ENCODE measurements at places on chromosomes 13 and 19. TPM values are rescaled to one million over a fixed set of nuclear protein-coding genes. Genes with fewer than 3 reads are reported as not detected.

DNA sequence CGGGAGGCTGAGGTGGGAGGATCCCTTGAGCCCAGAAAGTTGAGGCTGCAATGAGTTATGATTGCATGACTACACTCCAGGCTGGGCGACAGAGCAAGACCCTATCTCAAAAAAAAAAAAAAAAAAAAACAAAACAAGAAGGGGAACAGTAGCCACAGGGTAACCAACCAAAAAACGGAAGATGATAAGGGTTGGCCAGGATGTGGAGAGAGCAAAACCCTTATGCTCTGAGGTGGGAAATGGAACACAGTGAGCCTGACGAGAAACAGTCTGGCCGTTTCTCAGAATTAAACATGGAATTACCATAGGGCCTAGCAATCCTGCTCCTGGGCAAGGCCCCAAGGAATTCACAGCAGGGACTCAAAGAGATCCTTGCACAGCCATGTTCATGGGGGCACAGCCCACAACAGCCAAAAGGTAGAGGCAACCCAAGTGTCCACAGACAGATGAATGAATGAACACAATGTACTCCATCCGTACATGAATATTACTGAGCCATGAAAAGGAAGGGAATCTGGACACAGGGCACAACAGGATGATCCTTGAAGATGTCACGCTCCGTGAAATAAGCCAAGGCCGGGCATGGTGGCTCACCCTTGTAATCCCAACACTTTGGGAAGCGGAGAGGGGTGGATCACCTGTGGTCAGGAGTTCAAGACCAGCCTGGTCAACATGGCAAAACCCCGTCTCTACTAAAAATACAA is 11.3 kb downstream of the NMRK2 start:
- no peak for DNase-seq

- no peak for DNase-seq
Observed at GRCh38 chr13:91704398-91704797, 306.0 kb downstream of the GPC5 start.

DNA sequence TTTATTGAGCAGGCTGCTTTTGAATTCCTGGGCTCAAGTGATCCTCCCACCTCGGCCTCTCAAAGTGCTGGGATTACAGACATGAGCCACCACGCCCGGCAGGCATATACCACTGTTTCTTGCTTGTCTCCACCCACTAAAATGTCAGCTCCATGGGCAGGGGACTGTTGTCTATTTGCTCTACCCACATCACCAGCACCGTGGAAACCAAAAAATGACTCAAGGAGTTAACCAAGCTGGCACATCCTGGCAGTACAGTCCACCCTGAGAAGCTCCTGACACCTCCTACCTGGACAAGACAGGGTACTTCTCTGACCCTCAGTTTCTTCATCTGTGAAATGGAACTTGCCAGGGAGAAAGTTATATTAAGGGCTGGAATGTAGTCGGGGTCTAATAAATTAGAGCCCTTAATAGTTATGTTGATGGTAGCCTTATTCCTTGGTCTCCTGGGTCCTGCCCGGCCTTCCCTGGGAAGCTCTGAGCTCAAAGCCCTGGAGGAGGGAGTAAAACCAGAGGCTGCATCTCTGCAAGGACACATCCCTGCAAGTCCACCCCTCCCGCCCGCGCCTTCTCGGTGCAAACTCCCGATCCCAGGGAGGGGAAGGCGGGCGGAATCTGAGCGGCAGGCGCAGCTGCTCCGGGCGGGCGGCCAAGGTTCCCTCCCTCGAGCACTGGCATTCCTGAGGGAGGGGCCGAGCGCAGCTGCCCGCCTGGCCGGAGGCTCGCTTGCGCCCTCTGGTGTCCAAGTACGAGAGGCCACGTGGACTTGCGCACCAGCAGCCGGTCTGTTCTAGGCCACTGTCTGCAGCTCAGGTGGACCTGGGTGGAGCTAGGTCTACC is 14.1 kb downstream of the RDH8 start:
- DNase-seq: peak; percentile 95

DNA sequence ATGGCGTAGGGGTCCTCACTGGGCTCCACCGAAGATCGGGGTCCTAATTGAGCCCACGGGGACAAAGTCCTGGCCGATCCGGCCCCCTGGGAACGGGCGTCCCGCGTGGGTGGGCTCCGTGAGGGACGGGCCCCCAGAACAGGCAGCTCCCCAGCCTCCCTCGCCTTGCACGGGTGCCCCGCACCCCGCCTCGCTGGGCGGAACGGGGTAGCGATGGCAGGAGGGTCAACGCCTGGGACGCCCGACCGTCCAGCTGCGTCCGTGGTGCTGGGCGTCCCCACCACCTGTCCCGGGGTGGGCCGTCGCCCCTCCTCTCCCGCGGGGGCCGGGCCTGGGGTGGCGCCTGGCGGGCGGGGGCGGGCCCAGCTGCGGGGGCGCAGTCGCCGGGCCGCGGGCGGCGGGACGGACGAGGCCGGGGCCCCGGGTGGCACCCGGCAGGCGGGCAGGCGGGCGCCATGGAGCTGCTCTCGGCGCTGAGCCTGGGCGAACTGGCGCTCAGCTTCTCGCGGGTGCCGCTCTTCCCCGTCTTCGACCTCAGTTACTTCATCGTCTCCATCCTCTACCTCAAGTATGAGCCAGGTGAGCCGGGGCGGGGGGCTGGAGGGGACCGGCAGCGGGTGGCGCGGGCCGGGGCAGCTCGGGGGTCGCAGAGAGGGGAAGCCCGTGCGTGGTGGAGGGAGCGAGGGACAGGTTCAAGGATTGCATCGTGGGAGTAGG is at the start of gene TMEM38A:
TMEM38A (plus strand) TSS at position 377 of the 717 bp plus-strand sequence; CDS start at position 456, 79 bp downstream.
- peak; percentile 86 for DNase-seq

DNA sequence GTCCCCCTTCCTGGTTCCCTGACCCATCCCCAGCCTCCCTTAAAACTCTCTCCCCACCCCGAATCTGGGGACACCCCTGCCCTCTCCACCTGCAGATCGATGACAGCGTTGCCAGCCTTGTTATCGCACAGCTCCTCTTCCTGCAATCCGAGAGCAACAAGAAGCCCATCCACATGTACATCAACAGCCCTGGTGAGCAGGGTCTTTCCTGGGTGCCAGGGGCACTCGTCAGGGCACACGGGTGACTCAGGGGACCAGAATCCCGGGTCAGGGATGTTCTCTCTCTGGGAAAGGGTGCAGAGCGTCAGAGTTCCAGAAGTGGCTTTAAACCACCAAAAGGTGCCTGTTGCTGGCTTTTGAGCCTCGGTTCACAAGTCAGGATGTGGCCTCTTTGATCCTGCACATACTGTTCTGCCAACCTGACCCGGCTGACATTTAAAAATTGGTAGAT is 1.0 kb downstream of the CLPP start:
- DNase-seq: no peak

KRTDAP gene
- not detected for total RNA-seq

PEX11G gene
- total RNA-seq: 5.0 TPM

DNA sequence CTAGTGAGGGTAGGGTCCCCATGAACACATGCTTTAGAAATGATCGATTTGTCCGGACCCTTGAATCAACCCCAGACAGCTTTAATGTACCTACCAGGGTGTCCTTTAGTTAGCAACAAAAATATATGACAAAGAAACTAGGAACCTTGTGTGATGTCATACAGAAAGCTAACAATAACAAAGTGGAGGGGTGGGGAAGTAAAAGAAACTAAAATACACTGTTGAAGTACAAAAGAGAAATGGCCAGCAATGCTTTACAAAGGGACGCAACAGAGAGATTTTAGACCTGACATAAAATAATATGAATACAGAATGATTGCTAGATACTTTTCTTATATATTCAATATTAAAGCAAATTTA is 40.0 kb downstream of the DZIP1 start:
- no peak for DNase-seq

- no peak for DNase-seq
Observed at GRCh38 chr13:77333594-77333993, 6.7 kb upstream of the MYCBP2 start.

- DNase-seq: peak; percentile 84
Observed at GRCh38 chr19:3986260-3987041, 1.2 kb upstream of the EEF2 start.

PCID2 gene
- 63.2 TPM for total RNA-seq

SPACA4 gene
- total RNA-seq: not detected

POLD1 gene
- 22.0 TPM for total RNA-seq

LIM2 gene
- not detected for total RNA-seq

SYNGR4 gene
- not detected for total RNA-seq

DNA sequence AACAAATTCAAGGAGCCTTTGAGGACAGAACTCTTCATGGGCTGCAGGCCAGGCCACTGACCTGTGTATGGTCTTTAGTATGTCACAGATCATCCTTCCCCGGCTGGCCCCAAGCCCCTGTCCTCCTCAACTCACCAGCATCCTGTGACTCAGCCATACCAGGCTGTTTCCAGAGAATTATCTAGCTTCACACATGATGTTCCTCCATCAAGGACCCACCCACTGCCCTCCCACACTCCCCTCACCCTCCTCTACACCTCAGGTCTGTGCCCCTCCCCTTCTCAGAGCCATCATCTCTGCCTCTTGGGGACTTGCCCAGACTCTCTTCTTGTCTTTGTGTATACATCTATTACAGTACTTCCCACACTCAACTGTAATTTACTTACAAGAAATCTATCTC is 14.7 kb downstream of the DCT start:
- no peak for DNase-seq

SELENOV gene
- total RNA-seq: not detected

DNA sequence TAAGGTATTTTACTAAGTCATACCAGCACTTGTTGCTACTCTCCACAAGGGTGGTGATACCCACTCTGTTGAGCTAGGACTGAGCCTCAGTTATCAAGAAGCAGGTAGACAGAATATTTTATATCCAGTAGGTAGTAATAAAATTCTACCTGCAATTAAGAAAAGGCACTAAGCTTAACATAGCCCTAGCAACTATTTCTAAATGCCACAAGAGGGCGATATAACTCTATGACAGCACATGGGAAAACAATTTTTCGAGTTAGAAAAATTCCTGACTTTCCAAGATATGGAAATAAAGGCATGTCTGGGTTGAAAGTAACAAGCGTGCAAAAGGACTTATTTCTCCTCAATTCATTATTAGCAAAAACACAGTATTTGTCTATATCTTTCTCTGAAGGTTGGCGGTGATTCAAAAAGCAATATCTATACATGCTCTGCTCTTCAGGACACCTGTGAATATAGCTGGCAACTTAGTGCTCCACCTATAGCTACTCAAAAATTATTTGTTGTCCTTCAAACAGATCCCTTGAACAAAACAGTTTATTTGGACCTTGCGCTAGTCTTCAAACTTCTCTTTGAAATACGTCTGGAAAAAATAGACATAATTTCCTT is 14.7 kb downstream of the CCDC169 start:
- peak; percentile 50 for DNase-seq

DNA sequence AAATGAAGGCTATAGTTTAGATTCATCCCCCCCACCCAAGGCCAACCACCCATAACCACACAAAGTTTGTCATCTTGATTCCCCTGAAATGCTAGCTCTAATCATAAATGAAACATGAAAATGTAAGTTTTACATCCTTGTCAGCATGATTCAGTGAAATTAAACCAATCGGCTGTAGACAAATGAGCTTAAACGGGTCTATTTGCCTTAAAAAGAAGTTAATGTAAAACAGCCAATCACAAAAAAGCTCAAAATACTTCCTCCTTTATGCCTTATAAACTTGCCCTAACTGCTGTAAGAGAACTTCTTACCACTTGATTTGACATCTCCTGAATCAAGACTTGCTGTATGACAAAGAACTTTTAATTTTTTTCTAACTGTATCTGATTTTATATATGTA is 34.5 kb upstream of the MRI1 start:
- DNase-seq: no peak

CAPN12 gene
- not detected for total RNA-seq

MYBPC2 gene
- 65.8 TPM for total RNA-seq

DNA sequence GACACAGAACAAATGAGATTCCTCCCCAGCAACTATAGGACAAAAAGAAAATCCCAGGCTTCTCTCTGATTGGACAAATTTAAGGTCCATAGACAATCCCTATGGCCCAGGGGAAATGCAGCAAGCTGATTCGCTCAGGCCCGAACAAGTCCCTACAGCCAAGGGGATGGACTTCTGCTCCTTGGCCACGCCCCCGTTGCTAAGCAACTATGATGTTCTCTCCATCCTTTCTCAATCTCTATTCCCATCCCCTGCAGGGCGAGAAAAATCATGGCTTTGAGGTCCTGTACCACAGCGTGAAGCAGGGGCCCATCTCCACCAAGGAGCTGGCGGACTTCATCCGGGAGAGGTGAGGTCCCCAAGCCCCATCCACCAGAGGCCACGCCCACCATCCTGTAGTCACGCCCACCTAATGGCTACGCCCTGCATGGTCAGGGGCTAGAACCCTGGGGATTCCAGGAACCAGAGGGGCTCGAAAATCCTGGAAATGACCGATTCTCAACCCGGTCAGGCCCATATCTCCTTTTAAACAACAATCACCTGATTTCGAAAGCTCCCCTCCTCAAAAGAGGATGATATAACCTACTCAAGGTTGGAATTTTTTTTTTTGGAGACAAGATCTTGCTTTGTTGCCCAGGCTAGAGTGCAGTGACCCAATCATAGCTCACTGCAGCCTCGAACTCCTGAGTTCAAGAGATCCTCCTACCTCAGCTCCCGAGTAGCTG is 11.4 kb downstream of the FCHO1 start:
- peak; percentile 9 for DNase-seq

ZNF799 gene
- 3.3 TPM for total RNA-seq

DNA sequence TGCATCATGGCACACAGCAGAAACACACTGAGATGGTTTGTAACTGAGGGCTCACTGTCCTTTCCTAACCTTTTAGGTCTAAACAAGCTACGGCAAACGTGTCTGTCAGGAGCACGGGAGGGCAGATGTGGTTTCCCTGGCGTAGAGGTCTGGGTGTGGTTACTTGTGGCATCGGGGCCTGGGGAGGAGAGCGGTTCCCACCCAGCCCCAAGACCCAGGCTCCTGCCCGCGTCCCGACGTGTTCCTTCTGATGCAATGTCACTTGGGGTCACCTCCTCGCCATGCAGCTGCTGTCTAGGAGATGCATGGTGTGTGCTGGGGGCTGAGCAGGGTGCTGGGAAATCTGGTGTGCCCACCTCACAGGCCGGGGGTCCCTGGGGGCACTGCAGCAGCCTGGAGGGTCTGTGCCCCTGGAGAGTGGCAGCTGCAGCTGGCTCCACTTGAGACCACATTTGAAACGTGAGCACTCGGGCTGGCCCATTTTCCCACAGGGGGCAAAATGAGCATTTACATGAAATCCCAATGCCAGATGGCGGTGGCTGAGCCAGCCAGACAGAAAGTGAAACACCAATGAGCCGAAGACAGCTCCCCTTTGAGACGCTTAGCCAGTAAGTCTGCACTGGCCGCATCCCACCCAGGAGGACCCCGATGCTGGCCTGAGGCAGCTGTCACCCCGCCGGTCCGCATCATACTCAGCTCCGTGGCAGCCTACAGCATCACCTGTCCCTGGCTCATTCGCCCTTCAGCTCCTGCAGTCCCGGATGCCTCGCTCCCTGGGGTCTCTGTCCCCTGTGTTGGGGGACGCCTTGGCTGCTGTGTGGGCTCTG is 22.3 kb upstream of the MYDGF start:
- DNase-seq: peak; percentile 71

GRCh38 chr13:23440821-23441618 is 7.5 kb upstream of the SACS start:
- DNase-seq: peak; percentile 83

- no peak for DNase-seq
Observed at GRCh38 chr19:18440936-18441803, 3.2 kb upstream of the ISYNA1 start.

GRCh38 chr19:33501693-33502356 is 19.8 kb downstream of the PEPD start:
- DNase-seq: no peak

Measured in myocyte (in vitro differentiated cells).